RWPE1 (cell line): ENCODE measurements at places on chromosomes 4 and X.
A peak's percentile ranks its signal among the peaks of the same experiment; 100 is the strongest.

- no peak for DNase-seq
These were observed 1075.7 kb upstream of the PABPC4L start for GRCh38 chr4:135277068-135277979.

DNA sequence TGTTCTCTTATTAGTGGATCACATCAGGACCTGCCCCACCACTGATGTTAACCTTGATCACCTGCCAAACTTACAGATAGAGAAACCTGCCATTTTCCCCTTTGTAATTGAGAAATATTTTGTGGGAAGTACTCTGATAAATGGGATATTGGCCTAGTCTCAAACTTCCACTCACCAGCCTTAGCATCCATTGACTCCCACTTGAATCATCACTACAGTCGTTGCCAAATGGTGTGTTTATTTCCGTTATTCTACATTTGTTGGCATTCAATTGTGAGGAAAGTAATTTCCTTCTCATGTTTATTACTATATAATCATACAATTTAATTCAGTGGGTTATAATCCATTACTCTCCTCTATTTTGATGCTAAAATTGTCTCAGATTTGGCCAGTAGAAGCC is 156.4 kb upstream of the CXCL13 start:
- peak; percentile 20 for DNase-seq

- DNase-seq = no peak
These were observed 16.8 kb upstream of the NAT8L start for GRCh38 chr4:2042204-2042946.

GRCh38 chr4:24511371-24512063 is 72.8 kb downstream of the DHX15 start:
- no peak for DNase-seq

- no peak for DNase-seq
These were observed 22.3 kb downstream of the INPP4B start for GRCh38 chr4:142823796-142824195.

DNA sequence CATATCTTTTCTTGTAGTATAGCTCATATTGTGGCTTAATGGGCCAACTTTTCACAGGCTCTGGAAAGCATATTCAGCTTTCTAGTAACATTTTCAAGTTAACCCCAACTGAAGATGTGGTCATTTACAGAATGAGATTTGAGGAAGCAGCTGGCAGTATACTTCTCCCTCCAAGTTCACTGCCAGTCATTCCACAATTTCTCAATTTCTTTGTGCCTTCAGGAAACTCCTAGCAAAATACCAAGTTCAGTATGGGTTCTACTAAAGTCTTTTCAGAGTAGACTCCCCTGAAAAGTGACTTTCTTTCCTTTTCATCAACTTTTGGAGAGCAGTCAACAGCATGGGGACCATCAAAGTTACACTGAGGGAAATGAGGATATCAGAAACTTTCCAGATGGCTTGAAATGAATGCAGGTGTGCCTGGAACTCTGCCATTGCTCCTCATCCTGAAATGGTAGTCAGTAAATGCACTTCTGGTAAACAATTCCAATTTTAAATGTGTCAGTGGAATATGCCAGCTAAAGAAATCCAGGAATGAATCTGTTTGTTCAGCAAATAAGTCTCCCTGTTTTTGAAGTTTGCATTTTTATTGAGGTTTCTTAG is 81.5 kb upstream of the TEX13D start:
- DNase-seq = no peak

GRCh38 chrX:14819769-14820168 is 53.1 kb downstream of the FANCB start:
- DNase-seq = no peak

- DNase-seq = no peak
These were observed 92.2 kb upstream of the GATB start for GRCh38 chr4:151853034-151853433.

GRCh38 chrX:45358392-45358791 is 157.7 kb upstream of the DIPK2B start:
- DNase-seq = no peak

DNA sequence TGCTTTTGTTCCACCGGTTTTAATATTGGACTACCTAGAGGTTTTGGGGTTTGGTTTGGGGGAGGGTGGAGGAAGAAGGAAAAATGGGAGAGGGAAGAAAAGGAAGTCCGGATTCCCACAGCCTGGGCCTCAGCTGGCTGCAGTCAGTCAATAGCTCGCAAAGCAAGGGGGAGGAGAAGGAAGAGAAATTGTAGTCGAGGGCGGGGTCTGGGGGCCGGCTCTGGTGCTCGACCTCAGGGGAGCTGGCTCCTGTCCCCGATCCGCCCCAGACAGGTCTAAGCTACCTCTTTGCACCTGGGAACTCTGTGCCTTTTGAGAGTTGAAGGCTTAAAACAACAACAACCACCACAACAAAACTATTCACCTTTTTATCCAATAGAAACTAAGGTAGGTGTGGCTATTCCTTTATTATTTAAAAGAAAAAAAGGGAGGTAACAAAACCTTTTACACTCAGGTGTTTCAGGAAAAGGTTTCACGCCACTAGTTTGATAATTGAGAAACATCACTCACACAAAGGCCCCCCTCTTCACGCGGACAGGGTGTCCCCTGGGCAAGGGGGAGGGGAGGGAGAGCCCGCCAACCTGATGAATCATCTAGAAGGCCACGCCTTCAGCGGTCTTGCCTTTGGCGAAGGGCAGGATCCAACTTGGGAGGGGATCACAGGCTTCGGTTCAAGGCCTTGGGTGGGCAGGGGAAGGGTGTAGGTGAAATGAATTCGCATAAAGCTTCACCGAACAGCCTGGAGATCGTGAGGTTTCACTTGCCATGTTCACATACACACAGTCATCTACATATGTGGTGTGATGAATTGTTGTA is 1.6 kb upstream of the LNX1 start:
- peak; percentile 69 for DNase-seq

DNA sequence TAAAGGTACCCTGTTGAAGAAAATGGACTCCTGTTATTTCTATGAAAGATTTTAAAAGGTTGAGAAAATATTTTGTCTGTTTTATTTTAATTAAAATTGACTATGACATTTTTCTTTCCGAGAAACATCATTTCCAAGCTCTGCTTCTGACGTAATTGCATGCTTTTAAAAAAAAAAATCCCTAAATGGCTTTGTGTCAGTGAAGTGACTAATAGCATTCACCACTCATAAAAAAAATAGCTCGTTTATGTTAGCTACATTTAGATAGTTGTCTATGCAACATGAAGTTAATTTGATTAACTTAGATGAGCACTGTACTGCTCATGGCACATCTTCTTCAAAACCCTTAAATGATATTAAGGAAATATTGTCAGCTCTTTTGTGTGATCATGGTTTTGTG is 105.1 kb upstream of the KLHL13 start:
- DNase-seq = no peak
